ENCODE measurements at places on chromosomes 6 and 20.

DNA sequence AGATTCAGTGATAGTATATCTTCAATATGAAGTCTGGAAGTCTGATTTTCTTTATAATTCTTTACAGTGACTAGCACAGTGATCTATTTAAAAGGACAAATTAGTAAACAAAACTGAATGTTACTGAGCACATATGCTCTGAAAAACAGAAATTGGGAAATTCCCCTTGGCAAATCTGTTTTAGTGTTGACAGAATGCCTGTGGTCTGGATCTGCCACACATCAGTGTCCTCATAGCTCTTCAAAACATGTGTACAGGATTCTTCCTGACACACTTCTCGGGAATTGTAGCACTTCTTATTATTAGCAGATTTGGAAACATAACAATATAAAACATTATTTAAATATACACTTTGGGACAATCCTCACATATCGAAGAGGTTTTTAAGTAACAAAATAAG, 354.3 kb downstream of the COL12A1 start:
- no peak for DNase-seq

GRCh38 chr20:25237610-25238318, 10.1 kb upstream of the PYGB start:
- no peak for DNase-seq

DNA sequence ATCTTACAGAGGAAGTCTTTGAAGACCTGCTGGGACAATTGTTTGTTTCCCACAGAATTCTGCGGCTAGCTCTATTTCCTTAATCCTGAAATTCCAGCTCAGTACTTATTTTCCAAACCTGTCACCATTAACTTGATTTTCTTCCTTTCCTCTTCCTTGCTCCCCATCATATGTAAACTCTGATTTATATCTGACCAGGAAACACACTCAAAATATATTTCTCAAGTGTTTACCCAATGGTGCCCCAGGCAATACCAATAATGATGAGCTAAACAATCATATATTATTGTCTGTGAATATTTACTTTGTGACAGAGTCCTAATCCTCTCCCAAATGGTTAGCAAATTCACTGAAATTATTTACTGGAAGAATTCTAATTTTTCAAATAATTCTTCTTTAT, 597.3 kb downstream of the PKHD1 start:
- no peak for DNase-seq

DNA sequence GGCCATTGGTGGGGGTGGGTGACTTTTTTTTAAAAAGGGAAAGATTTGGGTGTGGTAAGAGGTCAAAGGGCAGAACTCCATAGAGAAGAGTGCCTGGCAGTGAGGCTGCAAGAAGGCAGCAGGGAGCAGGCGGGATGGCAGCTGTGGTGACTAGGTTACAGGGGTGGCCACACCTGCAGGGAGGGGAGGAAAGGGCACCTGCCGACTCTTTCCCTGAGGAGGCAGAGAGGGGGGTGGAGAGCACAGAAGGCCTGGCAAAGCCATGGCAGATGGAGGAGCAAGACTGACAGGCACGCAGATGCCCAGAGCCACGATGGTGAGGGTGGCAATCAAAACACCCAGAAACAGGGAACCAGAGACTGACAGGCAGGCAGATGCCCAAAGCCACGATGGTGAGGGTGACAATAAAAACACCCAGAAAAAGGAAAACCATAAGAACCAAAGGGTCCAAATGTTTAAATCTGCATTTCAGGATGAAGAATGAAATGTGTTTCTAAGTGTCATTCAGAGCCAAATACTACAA, 19.3 kb downstream of the CST7 start:
- DNase-seq = no peak

DNA sequence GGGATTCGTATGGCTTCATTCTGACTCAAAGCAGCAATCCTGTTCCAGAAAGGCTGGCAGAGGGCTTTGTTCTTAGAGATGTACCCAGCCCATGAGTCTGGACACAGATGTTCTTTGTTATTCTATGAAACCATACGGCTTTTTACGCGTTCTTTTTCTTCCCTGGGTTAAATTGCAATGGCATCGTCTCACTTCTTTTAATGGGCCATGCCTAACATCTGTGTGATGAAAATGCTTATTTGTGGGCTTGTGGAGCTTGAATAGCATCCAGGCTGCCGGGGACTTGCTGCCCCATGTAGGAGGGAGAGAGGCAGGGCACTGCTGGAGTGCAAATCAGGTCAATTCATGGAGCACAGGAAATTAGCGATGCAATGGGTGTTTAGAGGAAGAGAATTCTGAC, 19.4 kb downstream of the FAM50B start:
- DNase-seq = no peak

- DNase-seq = no peak
Observed at GRCh38 chr6:137297887-137298286, 78.7 kb upstream of the IFNGR1 start.

GRCh38 chr20:45209924-45210323, 3.1 kb downstream of the SEMG1 start:
- no peak for DNase-seq

- peak; percentile 51 for DNase-seq
Observed at GRCh38 chr6:42781796-42782688, at the start of gene BICRAL. BICRAL (plus strand) TSS chr6:42782052; CDS start chr6:42822023, 39,971 bp downstream.

GRCh38 chr20:35598899-35599775, 16.5 kb upstream of the SPAG4 start:
- no peak for DNase-seq

- DNase-seq = no peak
Observed at GRCh38 chr6:37256692-37257319, 766 bp upstream of the TBC1D22B start.

GRCh38 chr6:150753371-150754064, 112.0 kb upstream of the MTHFD1L start:
- DNase-seq = no peak

DNA sequence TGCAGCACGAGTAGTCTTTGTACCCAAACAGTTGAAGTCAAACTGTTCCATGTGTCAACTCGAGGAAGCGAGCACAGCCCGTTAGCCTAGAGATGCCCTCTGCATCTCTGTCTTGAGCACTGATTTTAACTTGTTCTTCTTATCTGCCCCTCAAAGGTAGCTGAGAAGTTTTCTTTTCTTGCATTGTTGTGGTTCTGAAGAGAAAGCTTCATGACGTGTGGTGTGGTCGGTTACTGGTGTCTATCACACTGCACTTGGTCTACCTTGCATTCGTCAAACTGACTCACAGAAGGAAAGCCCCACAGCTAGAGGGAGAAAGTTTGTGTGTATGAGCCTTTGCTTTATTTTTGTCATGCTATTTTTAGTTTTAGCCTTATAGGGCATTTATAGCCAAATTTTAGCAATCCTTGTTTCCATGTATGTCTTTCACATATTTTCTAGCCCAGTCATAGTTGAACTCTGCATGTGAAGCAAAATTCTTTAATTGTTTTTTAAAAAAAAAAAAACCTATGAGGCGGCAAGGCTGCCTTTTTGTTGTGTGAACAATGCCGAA, 115.1 kb downstream of the JAG1 start:
- DNase-seq = peak; percentile 5

- DNase-seq = no peak
Observed at GRCh38 chr6:156639009-156639721, 138.0 kb upstream of the ARID1B start.

DNA sequence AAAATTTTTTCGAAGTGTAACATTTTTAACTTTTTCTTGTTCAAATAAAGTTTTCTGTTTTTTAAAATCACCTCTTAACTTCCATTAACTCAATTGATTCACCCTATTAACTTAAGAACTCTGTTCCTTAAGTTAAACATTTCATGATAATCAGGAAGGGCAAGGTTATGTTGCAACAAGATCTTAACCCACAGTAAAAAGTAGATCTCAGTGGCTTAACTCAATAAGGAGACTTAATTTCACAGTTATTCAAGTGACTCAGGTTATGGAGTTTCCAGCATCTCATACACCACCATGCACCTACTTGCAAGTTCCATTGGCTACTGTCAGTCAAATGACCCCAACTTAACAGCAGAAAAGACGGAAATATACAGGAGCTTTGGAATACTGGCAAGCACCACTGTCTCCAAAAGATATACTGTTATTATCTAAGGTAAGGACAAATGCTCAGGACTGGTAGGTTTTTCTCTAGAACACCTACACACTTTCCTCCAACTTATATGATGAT, 11.2 kb downstream of the HLA-DQB1 start:
- no peak for DNase-seq

- no peak for DNase-seq
Observed at GRCh38 chr6:25175681-25176080, 103.5 kb upstream of the CARMIL1 start.

GRCh38 chr6:166405386-166405785, 22.6 kb upstream of the MPC1 start:
- no peak for DNase-seq

GRCh38 chr20:63343460-63344445, 17.4 kb downstream of the CHRNA4 start:
- no peak for DNase-seq

DNA sequence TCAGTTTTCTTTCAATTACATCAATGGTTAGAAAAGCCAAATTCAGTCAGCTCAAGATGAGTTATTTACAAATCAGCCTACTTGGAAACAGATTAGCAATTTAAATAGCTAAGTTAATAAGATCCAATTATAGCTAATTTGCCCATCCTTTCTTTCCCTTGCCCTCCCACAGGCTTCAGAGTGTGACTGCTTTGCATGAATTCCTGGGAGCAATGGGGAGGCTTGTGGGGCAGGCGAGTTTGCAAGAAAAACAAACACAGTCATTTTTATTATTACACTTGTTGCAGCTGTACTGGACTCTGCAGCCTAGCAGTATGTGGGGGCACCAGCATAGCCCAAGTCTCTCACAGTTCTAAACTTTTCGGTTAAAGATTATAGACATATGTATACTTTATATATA, 219.0 kb downstream of the NKAIN2 start:
- no peak for DNase-seq

- no peak for DNase-seq
Observed at GRCh38 chr20:61434341-61434781, 182.3 kb downstream of the CDH4 start.

GRCh38 chr6:683742-684440, 9.0 kb downstream of the EXOC2 start:
- no peak for DNase-seq

DNA sequence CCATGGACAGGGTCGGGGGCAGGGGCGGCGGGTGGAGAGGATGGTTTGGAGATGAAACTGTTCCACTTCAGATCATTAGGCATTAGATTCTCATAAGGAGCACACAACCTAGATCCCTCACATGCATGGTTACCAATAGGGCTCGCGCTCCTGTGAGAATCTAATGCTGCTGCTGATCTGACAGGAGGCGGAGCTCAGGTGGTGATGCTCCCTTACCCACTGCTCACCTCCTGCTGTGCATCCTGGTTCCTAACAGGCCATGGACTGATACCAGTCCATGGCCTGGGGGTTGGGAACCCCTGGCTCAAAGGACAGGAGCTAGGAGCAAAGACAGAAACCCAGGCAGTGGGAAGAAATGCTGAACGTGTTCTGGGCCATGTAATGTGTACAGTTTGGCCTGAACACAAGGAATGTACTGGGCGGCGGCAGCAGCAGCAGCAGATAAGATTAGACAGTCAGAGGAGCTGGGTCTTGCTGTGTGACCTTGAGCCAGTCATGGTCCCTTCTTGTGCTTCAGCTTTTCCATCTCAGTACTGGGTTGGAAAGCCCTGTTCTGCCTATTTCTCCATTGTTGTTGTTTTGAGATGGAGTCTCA, 4.7 kb upstream of the SPAG4 start:
- no peak for DNase-seq

- DNase-seq = no peak
Observed at GRCh38 chr6:147285087-147285855, 81.1 kb downstream of the STXBP5 start.

DNA sequence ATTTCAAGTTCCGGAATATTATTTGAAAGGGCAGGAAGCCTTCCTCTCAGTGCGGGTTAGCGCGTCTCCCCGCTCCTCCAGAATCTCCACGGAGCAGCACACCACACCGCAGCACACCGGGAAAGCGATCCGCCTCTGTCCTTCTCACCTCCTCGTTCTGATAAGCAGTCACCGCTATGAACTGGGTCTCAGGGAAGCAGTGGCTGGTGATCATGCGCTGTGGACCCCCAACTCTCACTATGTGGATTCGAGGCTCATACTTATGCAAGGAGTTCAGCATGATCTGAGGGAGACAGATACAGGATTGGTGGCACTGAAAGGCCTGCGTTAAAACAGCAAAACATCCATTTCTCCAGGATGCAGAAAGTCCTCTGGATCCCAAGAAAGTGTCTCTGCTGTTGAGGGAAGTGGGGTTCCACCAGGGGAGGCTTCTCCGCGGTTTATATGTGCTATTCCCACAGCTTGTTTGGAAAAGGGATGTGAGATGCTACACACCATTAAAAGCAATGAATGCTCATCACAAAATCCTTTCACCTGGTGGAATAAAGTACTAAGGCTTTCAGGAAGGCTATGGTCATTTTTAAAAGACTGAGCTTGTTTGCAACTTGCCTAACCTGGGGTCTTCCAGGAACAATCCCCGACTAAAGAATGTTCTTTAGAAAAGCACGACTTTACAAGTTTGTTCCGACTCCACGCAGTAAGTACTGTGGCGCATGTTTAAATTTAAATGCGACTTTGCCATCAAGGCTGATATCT, 1.9 kb downstream of the TBXT start:
- DNase-seq = no peak

DNA sequence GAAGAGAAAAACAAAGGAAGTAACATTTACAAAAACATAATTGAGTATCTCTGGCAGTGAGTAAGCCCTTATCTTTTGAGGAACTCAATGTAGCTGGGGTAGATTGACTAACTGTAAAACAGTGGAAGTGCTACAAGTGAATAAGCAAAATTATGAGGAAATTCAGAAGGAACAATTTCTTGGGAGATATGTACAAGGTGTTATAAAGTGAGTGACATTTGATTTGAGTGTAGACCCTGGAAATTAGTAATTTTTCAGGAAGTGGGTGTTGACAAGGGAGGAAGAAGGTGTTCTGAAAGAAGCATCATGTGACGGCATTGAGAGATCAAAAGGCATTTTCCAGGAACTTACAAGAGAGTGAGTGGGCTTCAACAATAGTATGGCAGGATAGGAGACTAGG, 22.2 kb downstream of the XRN2 start:
- no peak for DNase-seq

DNA sequence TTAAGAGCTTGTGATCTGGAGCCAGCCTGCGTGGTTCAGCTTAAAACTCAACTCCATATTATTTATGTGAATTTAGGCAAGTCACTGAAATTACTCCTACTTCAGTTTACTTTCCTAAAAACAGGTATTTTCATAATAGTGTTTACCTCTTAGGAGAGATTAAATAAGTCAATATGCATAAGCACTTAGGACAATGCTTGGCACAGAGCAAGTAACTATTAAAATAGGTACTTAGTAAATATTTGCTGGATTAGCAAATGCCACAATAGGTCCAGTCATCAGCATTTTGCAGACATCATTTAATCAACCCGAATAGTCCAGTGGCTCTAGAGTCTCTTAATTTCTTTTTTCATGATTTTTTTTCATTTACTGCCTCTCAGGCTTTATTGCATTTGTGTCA, 78.6 kb upstream of the PTPRK start:
- DNase-seq = no peak

- no peak for DNase-seq
Observed at GRCh38 chr6:36493859-36494258, 51.1 kb downstream of the KCTD20 start.

GRCh38 chr6:98769546-98769945, 64.8 kb upstream of the POU3F2 start:
- no peak for DNase-seq

All from stimulated activated CD8-positive, alpha-beta memory T cell treated with anti-CD3 and anti-CD28 coated beads, Interleukin-7, amount 100 ng/mL, for 1 hour (primary cell).